ENCODE measurements at places on chromosomes 6 and 20.
A peak's percentile ranks its signal among the peaks of the same experiment; 100 is the strongest.

DNA sequence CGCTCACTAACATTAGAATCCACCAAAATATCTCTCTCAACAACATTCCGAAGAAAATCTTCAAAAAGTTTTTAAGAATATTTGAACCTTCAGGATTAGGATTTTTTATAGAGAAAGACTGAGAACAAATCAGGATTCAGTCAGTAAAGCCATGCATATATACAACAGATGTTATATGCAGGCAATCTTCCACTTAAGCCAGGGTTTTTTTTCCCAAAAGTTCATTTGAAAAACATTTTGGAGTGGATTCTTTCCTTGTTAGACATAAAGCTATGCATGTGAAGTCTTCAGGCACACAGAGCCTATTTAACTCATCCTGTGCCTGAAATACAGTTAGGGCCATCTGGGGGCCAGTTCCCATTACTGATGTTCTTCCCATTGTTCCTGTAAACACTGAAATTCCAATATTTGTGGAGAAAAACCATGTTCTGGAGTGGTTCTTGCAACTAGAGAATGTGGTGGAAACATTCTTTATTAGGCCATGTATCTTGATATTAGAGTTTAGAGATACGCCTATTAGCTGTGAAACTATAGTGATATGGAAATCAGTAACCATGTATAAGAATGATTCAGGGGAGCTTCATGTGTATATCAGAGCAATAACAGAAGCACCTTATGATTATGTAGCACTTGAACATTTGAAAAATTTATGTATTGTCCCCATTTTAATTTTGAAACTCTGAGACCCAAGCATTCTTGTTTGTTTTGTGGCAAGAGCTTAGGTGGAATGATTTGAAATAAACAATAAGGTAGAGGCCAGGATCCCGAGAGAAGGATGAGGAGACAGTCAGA is 61.7 kb downstream of the PLEKHG1 start:
- no peaks in the 10 kb centered on the region for H3K27me3 ChIP-seq
- DNase-seq: no peak
- no peak overlapping the region for H3K4me3 ChIP-seq
- no peak overlapping the region for H3K27ac ChIP-seq

DNA sequence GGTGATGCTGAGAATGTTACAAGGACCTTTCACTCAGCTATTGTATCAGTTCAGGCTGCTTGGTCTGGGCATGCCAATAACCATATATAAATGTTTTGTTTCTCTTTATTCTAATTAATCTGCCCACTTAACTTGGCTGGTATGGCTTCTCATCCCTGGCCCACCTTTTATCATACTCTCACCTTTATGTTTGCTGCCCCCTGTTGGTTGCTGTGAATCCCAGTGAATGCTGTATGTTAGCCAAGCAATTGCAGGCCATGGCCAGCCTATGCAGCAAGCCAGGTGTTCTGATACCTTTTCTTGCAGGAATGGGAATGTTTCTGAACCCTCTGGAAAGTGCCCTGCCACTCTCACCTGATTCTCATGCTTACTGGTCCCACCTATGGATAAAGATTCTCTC is 54.6 kb downstream of the PCSK2 start:
- H3K27me3 ChIP-seq: no peaks in the 10 kb centered on the region
- H3K36me3 ChIP-seq: no peaks in the 10 kb centered on the region
- no peak for DNase-seq
- no peak overlapping the region for H3K27ac ChIP-seq

DNA sequence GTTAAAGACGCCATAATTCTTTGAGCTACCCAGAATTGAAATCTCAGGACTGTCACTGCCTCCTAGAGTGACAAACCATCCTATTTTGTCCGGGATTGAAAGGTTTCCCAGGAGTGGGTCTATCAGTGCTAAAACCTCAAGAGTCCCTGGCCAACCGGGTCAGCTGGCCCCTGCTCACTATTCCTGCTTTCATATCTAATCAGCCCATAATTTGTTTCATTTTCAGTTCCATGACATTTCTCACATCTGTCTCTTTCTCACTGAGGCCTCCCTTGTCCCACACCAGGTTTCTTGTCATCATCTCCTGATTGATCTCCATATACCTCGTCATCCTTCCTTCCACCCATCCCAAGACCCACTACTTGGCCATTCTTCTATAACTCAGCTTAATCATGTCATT is 98.2 kb downstream of the SLC35B3 start:
- H3K27me3 ChIP-seq: no peaks in the 10 kb centered on the region
- DNase-seq: no peak
- H3K36me3 ChIP-seq: no peaks in the 10 kb centered on the region
- H3K27ac ChIP-seq: no peak overlapping the region
- H3K4me3 ChIP-seq: no peak overlapping the region
- no peaks in the 10 kb centered on the region for H3K4me1 ChIP-seq

DNA sequence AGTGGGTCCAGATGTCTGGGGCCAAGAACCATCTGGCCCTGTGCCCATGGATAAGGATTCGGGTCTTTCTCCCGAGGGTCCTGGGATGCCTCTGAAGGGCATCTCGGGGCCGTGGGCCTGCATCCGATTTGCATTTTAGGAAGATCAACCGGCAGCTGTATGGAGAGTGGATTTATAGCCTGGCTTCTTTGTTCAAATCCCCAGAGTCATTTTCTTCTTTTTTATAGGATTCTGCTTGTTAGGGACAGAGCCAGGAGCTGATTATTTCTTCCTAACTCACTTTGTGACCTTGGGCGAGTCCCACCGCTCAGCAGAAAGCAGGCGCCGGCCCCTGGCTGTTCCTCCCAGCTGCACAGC is 52.9 kb upstream of the APCDD1L start:
- H3K27me3 ChIP-seq: no peaks in the 10 kb centered on the region
- no peak overlapping the region for H3K27ac ChIP-seq
- DNase-seq: no peak
- no peaks in the 10 kb centered on the region for H3K36me3 ChIP-seq
- no peak overlapping the region for H3K4me3 ChIP-seq

DNA sequence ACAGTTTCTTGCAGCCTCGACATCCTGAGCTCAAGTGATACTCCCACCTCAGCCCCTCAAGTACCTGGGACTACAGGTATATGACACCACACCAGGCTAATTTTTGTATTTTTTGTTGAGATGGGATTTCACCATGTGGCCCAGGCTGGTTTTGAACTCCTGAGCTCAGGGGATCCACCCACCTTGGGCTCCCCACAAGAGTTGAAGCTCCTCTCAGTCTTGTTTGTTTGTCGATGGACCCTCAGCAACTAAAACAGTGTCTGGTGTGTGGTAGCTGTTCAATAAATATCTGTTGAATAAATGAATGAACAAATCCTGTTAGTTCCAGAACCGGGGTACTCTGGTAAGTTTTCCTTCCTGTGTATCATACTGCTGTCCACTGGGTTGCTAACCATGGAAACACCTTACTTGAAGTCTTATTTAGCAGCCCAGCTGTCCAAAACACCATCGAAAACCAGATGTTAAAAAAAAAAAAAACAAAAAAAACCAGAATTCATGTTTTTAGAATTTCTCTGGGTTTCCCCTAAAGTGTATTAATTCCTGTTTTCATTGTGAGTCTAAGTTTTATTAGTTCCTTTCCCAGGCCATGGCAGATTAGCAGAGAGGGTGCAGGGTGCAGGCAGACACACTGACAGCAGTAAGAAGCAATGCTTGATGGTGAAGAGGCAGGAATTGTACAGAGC is 7.8 kb upstream of the EZR start:
- DNase-seq: no peak
- H3K27ac ChIP-seq: no peak overlapping the region
- H3K4me1 ChIP-seq: no peaks in the 10 kb centered on the region
- no peak overlapping the region for H3K4me3 ChIP-seq
- no peaks in the 10 kb centered on the region for H3K36me3 ChIP-seq

DNA sequence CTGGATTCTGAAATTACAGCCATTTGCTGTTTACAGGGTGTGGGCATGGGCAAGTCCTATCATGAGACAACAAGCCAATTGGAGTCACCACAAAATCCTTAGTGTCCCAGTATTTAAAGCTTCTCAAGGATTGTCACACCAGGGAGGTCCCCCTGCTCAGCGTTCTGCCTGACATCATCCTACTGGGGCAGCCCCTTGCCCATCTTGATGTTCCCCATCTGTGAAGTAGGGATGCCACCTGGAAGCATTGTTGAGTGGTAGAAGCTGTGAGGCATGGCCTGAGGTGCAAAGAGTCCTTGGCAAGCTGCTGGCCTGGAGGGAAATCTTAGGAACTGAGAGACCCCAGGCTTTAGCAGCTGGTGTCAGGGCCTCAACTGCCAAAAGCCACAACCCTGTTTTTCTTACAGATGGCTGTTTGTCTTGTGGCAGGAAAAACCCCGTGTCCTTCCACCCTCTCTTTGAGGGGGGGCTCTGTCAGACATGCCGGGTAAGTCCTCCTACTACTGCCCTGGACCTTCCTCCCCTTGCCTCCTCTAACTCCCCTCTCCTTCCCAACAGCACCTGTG is 23.3 kb upstream of the MAPRE1 start:
- no peaks in the 10 kb centered on the region for H3K27me3 ChIP-seq
- H3K4me3 ChIP-seq: no peak overlapping the region
- no peaks in the 10 kb centered on the region for H3K36me3 ChIP-seq
- no peaks in the 10 kb centered on the region for H3K4me1 ChIP-seq

DNA sequence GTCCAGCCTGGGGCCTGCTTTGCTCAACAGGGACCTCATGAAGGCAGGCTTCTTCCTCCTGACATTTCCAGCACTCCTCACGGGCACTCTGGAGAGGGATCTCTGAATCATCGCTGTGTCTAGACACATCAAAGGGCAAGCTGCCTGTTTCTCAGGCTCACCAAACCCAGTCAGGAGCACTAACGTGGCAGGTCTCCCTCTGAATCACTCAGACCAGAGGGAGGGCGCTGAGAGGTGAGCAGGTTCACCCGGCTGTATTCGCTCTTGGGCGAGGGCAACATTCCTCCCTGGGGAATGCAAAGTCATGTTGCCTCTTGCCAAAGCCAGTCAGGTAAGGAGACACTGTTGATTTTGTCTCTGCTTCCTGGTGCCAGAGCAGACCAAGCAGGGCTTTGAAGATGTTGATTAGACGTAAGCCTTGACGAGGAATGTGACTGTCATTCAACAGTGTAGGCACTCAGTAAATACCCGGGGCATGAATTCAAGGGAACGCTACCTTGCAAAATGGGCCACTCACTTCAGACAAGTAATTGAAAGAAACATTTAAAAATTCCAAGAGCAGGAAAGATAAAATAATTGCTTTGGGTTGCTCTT is 50.1 kb downstream of the CYP24A1 start:
- H3K27ac ChIP-seq: no peak overlapping the region
- no peaks in the 10 kb centered on the region for H3K36me3 ChIP-seq
- H3K4me1 ChIP-seq: no peaks in the 10 kb centered on the region
- H3K4me3 ChIP-seq: no peak overlapping the region
- H3K27me3 ChIP-seq: no peaks in the 10 kb centered on the region

- H3K4me1 ChIP-seq: no peaks in the 10 kb centered on the region
- no peak for DNase-seq
- H3K27ac ChIP-seq: no peak overlapping the region
- H3K4me3 ChIP-seq: no peak overlapping the region
These were observed 247.6 kb downstream of the ALDH8A1 start for GRCh38 chr6:134702279-134702678.

GRCh38 chr6:118536478-118536877 is 11.6 kb upstream of the PLN start:
- H3K27ac ChIP-seq: peak overlapping the region; percentile 17
- H3K4me1 ChIP-seq: peaks cover 28% of the 10 kb centered on the region
- no peaks in the 10 kb centered on the region for H3K27me3 ChIP-seq

DNA sequence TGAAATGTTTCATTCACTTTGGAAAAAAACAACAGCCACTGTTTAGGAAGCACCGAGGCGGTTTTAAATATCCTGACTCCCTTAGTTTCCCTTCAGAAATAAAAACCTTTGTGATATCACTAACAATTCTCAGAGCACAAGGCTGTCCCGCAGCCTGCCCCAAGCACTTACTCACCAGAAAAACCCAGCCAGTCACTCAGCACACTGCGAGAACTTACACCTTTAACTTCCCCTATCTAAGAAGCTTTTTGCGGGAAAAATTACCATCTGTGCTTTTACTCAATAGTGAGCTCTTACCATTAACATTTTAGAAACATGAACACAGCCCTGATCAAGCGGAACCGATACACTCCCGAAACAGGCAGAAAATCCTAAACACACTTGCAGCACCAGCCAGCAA is 9.3 kb downstream of the ZBTB46 start:
- H3K27me3 ChIP-seq: no peaks in the 10 kb centered on the region
- H3K36me3 ChIP-seq: no peaks in the 10 kb centered on the region
- no peak overlapping the region for H3K4me3 ChIP-seq

GRCh38 chr20:51021067-51022025 is 1.6 kb downstream of the KCNG1 start:
- no peak overlapping the region for H3K27ac ChIP-seq
- H3K27me3 ChIP-seq: peaks cover 11% of the 10 kb centered on the region
- no peak for DNase-seq
- no peaks in the 10 kb centered on the region for H3K4me1 ChIP-seq

DNA sequence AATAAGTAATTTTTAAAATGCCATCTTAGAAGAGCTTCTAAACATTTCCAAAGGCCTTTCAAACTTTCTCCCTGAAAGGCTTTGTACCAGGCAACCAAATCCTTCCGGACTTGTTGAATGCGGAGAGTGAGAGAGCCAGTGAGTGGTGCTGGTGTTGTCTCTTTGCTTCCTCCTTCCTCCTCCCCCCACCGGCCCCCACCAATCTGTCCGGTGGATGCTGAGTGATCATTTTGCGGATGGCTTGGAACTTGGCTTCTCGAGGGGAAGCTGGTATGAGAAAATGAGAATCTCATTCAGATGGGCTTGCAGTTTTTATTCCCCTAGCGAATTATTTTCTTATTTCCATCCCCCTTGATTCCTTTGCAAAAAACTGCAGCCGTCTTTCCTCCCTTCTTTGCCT is 97.3 kb downstream of the ANKRD60 start:
- H3K27me3 ChIP-seq: no peaks in the 10 kb centered on the region
- no peak overlapping the region for H3K4me3 ChIP-seq
- H3K27ac ChIP-seq: peak overlapping the region; percentile 89
- no peaks in the 10 kb centered on the region for H3K36me3 ChIP-seq
- H3K4me1 ChIP-seq: peaks cover 14% of the 10 kb centered on the region
- DNase-seq: no peak

DNA sequence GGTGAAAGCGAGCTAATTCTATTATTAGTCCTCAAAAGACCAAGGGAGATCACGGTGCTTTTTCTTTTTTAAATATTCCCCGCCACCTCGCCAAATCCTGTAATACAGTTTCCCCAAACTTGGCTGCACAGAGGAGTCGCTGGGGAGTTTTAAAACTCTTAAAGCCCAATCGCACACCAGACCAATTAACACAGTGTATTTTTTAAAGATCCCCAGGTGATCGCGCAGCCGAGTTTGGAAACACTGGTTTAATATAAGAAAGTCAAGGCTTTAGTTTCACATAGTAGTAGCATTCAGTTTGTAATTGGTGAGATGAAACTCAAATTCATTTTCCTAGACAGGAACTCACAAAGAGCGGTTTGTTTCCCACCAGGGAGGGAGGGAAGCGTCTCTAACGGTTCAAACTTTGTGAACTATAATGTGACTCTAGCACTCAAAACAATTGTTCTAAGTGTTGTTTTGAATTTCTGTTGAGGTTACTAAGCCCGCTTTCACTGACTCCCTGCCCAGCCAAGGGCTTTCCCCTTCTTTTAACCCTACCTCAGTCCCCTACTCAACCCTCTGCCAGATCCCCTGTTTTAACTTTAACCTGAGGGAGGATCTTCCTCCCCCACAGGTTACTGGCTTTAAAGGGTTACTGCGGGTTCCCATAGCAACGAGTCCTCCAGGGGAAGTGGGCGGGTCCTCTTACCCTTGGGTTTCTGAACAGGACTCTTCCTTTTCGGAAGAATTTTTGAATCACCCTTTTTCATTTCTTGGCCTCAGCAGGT is 25.7 kb upstream of the BTBD3 start:
- no peaks in the 10 kb centered on the region for H3K27me3 ChIP-seq
- H3K36me3 ChIP-seq: no peaks in the 10 kb centered on the region
- DNase-seq: no peak
- peak overlapping the region; percentile 92 for H3K4me3 ChIP-seq
- H3K4me1 ChIP-seq: no peaks in the 10 kb centered on the region

Data from ascending aorta (tissue), 2 donors.